Cortex of kidney (tissue), 1 donor: ENCODE measurements at places on chromosomes 7 and 10.

GRCh38 chr10:110175406-110175805 is 32.0 kb upstream of the MXI1 start:
- no peak for DNase-seq

GRCh38 chr10:62374862-62375710 is 917 bp downstream of the ZNF365 start:
- no peak for DNase-seq

DNA sequence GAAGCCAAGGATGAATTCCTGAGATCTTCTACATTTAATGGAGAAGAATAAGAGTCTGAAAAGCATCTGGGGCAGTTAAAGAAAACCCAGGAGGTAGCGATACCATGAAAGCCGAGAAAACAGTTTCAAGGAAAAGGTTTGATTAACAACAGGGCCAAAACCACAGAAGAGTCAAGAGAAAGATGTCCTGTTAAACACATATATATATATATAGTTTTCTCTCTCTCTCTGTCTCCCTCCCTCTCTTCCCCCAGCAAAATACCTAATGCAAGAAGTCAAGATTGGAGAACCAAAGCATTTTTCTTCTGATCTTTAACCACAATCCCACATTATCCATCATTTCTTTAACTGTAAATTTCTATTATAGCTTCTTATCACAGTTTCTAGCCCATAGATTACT is 261.4 kb downstream of the SNX13 start:
- no peak for DNase-seq

GRCh38 chr10:4131407-4132215 is 346.6 kb upstream of the KLF6 start:
- DNase-seq, result no peak

DNA sequence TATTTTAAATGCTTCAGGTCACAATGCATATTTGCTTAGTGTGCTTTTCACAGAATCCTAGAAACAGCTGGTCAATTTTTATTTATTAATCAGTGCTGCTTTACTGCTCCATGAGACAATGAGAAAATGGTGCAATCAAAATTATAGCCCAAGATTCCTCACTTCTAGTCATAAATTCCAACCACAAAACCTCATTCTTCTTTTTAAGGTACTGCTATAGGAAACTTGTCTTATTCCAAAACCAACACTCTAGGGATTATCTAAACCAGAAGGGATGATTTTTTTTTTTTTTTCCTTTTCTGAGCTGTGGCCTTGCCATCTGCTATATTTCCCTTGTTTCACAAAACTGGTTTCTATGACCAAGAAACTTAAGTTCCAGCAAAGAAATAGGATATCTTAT is 64.0 kb upstream of the SEMA3A start:
- DNase-seq, result no peak
